ENCODE measurements at places on chromosomes 1 and 21. TPM values are rescaled to one million over a fixed set of nuclear protein-coding genes. Genes with fewer than 3 reads are reported as not detected.

- H3K36me3 ChIP-seq, result no peaks in the 10 kb centered on the region
- peak; percentile 41 for DNase-seq
- H3K4me3 ChIP-seq, result no peak overlapping the region
- H3K4me1 ChIP-seq, result peaks cover 20% of the 10 kb centered on the region
These were observed 65.4 kb downstream of the VWA5B1 start for GRCh38 chr1:20355828-20356735.

The TMEM269 gene
- polyA plus RNA-seq, result 0.03 TPM

DNA sequence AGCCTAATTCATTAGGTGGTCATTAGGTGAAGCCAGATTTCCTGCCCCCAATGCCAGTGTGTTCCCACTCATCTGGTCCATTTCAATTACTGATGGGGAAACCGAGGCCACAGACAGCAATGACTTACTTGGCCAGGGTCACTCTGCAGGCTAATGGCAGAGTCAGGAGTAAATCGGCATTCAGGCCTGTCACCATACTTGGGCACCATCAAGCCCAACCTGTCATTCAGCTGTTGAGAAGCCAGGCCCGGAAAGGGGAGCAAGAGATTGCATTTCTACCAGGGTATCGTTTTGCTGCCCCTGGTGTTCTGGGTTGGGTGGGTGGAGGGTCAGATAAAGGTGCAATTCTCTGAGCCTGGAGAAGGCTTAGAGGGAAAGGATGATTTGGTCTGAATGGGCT lies 8.0 kb upstream of the TMEM61 start:
- no peak overlapping the region for H3K27ac ChIP-seq
- no peak overlapping the region for H3K4me3 ChIP-seq
- no peaks in the 10 kb centered on the region for H3K36me3 ChIP-seq
- H3K27me3 ChIP-seq, result peaks cover 7% of the 10 kb centered on the region

The INKA2 gene
- 0.41 TPM for polyA plus RNA-seq

The PTCH2 gene
- polyA plus RNA-seq, result 1.3 TPM

DNA sequence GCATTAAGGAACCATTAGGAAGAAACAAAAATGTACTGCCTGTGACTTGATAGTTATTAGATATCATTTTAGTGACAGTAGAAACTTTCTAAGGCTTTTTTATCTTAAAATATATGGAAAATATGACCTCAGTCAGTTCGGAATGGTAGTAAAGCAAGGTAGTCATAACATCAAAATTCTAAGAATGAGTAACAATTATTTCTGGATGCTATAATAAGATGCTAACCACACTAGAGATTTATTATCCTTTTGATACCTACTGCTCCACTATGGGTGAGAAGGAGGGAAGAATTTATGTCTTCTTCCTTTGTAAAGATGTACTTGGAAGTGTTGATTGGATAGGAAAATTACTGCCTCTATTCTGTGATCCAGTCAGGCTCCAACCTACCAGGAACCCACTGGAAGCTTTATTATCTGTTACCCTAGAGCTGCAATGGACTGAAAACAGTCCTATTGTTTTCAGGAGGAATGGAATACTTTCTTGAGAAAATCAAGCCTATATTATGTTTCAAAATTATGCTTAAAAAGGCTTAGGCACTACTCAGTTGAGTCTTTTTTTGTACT lies 8.8 kb downstream of the FMN2 start:
- no peaks in the 10 kb centered on the region for H3K27me3 ChIP-seq
- no peaks in the 10 kb centered on the region for H3K4me1 ChIP-seq
- H3K36me3 ChIP-seq, result no peaks in the 10 kb centered on the region
- no peak overlapping the region for H3K4me3 ChIP-seq
- no peak for DNase-seq
- H3K27ac ChIP-seq, result no peak overlapping the region

DNA sequence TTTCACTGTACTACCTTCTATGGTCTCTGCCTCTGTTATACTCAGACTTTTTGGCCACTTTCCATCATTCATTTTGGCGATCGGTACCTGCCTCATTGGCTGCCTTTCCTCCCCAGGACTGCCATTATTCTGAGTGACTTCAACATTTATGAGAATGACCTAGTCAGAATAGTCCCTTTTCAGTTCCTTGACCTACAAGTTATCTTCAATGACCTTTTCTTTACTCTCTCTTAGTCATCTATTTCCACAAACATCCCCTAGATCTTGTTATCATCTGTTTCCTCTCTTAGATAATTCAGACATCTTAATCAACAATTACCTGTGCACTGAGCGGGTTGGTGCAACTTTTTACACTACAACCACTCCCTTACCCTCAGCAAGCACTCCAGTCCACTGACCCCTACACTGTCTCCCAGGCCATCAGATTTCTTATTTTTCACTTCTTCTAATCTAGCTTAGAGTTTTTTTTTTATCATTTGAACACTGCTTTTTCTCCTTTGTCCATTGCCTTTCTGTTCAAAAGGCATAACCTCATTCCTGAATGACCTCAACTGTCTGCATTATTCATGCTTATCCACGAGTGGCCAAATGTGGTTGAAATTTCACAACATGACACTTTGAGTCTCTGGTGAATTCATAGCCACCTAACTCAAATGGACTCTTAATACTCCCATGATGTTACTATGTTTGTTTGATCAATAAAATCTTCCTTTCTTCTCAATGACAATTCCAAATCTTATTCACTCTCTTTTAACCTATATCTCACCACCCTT lies 112.7 kb downstream of the HMCN1 start:
- H3K27me3 ChIP-seq, result no peaks in the 10 kb centered on the region
- H3K4me1 ChIP-seq, result no peaks in the 10 kb centered on the region
- no peaks in the 10 kb centered on the region for H3K36me3 ChIP-seq
- no peak overlapping the region for H3K27ac ChIP-seq
- no peak for DNase-seq

DNA sequence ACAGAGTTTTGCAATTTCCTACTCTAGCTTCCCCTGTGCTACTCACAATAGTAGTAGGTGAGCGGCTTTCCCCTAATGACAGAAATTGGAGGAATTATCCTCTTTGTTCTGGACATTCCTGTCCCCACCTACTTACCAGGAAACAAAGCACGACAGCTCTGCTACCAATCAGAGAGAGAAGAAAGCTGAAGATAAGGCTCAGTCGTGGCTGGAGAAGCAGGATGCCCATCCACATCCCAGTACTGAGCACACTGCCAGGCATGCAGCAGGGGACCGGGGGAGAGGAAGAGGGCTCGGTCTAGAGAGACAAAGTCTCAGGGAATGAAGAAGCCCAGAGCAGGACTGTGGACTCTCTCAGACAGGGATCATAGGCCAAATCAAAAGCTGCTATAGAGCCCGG lies 134.1 kb upstream of the KRTAP19-8 start:
- H3K27me3 ChIP-seq, result no peaks in the 10 kb centered on the region
- no peak overlapping the region for H3K27ac ChIP-seq
- no peak overlapping the region for H3K4me3 ChIP-seq

The DSCAM gene
- polyA plus RNA-seq, result 0.10 TPM

The DFFB gene
- polyA plus RNA-seq, result 8.7 TPM

GRCh38 chr1:85144351-85144750 lies 56.5 kb downstream of the SYDE2 start:
- DNase-seq, result no peak
- no peaks in the 10 kb centered on the region for H3K4me1 ChIP-seq
- H3K27ac ChIP-seq, result no peak overlapping the region
- H3K27me3 ChIP-seq, result no peaks in the 10 kb centered on the region
- H3K4me3 ChIP-seq, result no peak overlapping the region
- no peaks in the 10 kb centered on the region for H3K36me3 ChIP-seq

The LCE2B gene
- not detected for polyA plus RNA-seq

DNA sequence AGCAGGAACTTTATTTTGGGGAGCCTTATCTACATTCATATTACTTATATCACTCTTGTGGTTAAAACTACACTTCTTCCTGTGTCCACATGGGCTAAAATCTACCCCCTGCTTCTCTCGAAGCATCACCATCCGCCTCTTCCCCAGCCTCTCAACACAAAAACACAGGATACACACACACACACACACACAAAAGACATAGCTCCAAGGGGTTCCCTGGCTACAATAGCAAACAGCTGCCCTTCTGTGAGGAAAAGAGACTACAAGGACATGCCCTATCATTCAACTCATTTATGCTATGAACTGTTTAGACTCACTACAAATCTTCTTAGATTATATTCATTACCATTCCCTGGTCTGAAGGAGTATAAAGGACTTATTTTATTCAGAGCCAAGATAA lies 155.0 kb downstream of the PIGK start:
- H3K36me3 ChIP-seq, result no peaks in the 10 kb centered on the region
- no peak for DNase-seq
- no peaks in the 10 kb centered on the region for H3K27me3 ChIP-seq
- no peaks in the 10 kb centered on the region for H3K4me1 ChIP-seq
- no peak overlapping the region for H3K27ac ChIP-seq

The FCGR1A gene
- 26.3 TPM for polyA plus RNA-seq

DNA sequence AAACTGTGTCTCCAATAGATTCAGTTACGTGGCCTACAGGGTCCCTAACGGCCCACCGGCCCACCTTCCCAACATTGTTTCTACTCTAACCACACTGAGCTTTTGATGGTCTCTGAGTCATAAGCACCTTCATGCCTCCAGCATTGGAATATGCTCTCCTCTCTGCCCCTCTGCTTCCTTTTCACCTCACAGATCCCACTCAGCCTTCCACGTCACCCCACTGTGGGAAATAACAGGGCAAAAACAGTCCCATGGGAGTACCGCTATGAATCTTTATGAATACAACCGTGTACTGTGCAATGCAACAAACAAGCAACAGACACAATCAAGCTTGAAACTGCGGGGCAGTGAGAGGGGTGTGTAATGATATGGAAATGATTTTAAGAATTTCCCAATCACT lies 5.3 kb upstream of the SARS1 start:
- H3K27ac ChIP-seq, result no peak overlapping the region
- no peak overlapping the region for H3K4me3 ChIP-seq
- no peak for DNase-seq
- no peaks in the 10 kb centered on the region for H3K4me1 ChIP-seq

The NT5C1A gene
- polyA plus RNA-seq, result not detected

GRCh38 chr1:58813361-58813760 lies 29.5 kb upstream of the JUN start:
- no peaks in the 10 kb centered on the region for H3K36me3 ChIP-seq
- H3K4me3 ChIP-seq, result no peak overlapping the region
- peak overlapping the region; percentile 94 for H3K27ac ChIP-seq
- no peaks in the 10 kb centered on the region for H3K27me3 ChIP-seq
- peaks cover 76% of the 10 kb centered on the region for H3K4me1 ChIP-seq

GRCh38 chr1:14363036-14363590 lies 235.4 kb upstream of the KAZN start:
- H3K27me3 ChIP-seq, result peaks cover 4% of the 10 kb centered on the region
- no peak for DNase-seq
- H3K36me3 ChIP-seq, result no peaks in the 10 kb centered on the region
- no peak overlapping the region for H3K27ac ChIP-seq
- no peaks in the 10 kb centered on the region for H3K4me1 ChIP-seq

- peak; percentile 63 for DNase-seq
- H3K36me3 ChIP-seq, result no peaks in the 10 kb centered on the region
- no peaks in the 10 kb centered on the region for H3K4me1 ChIP-seq
These were observed 17.1 kb downstream of the COL18A1 start for GRCh38 chr21:45421846-45422775.

DNA sequence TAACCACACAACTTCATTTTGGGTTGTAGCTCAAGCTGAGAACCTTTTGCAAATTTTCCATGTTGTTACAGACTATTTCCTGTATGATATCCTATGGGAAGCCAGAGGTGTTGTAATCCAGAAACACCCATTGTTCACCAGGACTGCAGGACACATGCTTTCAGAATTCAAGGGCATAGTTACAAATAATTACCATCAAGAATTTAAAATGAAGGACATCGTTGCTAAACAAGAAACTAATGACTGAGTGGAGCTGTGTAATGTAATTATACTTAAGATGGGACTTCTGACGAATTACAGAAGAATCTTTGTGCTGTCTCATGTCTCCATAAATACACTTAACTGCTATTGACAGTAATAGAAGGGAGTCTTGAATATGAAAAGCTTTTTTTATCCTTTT lies 47.6 kb upstream of the HOOK1 start:
- peaks cover 3% of the 10 kb centered on the region for H3K4me1 ChIP-seq
- DNase-seq, result no peak
- H3K36me3 ChIP-seq, result no peaks in the 10 kb centered on the region

- no peak overlapping the region for H3K27ac ChIP-seq
- H3K4me3 ChIP-seq, result no peak overlapping the region
- H3K27me3 ChIP-seq, result peaks cover 12% of the 10 kb centered on the region
- peaks cover 14% of the 10 kb centered on the region for H3K36me3 ChIP-seq
- H3K4me1 ChIP-seq, result peaks cover 26% of the 10 kb centered on the region
These were observed 2.3 kb upstream of the ACTA1 start for GRCh38 chr1:229436201-229436600.

The KCNQ4 gene
- polyA plus RNA-seq, result 0.19 TPM

The SPRR2F gene
- polyA plus RNA-seq, result not detected

DNA sequence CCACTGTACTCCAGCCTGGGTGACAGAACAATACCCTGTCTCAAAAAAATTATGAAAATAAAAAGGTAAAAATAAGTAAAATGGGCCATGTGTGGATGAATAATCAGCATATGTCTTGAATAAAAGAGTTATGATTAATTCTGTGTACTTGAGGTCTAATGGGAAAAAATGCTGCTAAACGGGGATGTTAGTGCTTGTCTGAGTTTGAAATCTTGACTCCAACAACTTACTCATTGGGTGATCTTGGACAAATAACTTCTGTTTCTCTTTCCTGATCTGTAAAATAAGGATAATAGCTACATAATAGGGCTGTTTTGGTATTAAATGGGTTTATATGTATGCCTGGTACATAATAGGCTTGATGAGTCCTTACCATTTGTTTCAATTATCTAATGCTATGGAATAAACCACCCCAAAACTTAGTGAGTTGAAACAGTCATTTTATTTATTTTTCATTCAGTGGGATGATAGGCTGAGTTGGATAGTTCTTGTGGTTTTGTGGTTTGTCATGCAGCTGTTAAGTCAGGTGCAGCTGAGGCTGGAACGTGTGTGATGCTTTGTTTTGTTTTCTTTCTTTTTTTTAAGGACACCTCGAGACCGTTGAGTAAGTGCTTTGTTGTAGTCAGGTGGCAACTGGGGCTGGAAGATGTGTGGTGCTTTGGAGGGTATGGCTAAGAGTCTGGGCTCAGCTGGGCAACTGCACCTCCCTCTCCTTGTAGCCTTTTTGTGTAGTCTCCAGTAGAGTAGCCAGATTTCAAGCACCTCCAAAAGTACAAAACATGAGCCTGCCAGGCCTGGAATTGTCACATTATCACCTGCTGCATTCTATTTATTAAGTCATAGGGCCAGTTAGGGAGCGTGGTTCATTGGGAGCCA lies 4.9 kb downstream of the MDM4 start:
- H3K4me1 ChIP-seq, result peaks cover 67% of the 10 kb centered on the region
- H3K27me3 ChIP-seq, result no peaks in the 10 kb centered on the region
- H3K27ac ChIP-seq, result peak overlapping the region; percentile 39
- DNase-seq, result no peak

- peaks cover 56% of the 10 kb centered on the region for H3K36me3 ChIP-seq
- H3K4me1 ChIP-seq, result peaks cover 58% of the 10 kb centered on the region
- H3K4me3 ChIP-seq, result no peak overlapping the region
- H3K27me3 ChIP-seq, result no peaks in the 10 kb centered on the region
These were observed 4.4 kb downstream of the B4GALT3 start for GRCh38 chr1:161172776-161173376.

All from spleen (tissue), 13 donors.